ENCODE measurements at places on chromosomes 12 and 14. TPM values are rescaled to one million over a fixed set of nuclear protein-coding genes. Genes with fewer than 3 reads are reported as not detected.

The GPRC5D gene
- total RNA-seq: not detected

The PTGER2 gene
- total RNA-seq: not detected

The OR4Q2 gene
- total RNA-seq: not detected

The CISTR gene
- total RNA-seq: not detected

The GRIP1 gene
- total RNA-seq: 28.0 TPM

The CACNA1C gene
- total RNA-seq: not detected

The FAM186B gene
- 0.26 TPM for total RNA-seq

The KRT75 gene
- 7.3 TPM for total RNA-seq

The TAS2R9 gene
- not detected for total RNA-seq

The SERPINA10 gene
- total RNA-seq: not detected

The LBHD2 gene
- not detected for total RNA-seq

The NRL gene
- 0.79 TPM for total RNA-seq

The CIROP gene
- not detected for total RNA-seq

- DNase-seq: no peak
Observed at GRCh38 chr14:24122898-24123297, 7.6 kb upstream of the FITM1 start.

- peak; percentile 28 for DNase-seq
Observed at GRCh38 chr12:45726603-45727300, 2.8 kb upstream of the ARID2 start.

DNA sequence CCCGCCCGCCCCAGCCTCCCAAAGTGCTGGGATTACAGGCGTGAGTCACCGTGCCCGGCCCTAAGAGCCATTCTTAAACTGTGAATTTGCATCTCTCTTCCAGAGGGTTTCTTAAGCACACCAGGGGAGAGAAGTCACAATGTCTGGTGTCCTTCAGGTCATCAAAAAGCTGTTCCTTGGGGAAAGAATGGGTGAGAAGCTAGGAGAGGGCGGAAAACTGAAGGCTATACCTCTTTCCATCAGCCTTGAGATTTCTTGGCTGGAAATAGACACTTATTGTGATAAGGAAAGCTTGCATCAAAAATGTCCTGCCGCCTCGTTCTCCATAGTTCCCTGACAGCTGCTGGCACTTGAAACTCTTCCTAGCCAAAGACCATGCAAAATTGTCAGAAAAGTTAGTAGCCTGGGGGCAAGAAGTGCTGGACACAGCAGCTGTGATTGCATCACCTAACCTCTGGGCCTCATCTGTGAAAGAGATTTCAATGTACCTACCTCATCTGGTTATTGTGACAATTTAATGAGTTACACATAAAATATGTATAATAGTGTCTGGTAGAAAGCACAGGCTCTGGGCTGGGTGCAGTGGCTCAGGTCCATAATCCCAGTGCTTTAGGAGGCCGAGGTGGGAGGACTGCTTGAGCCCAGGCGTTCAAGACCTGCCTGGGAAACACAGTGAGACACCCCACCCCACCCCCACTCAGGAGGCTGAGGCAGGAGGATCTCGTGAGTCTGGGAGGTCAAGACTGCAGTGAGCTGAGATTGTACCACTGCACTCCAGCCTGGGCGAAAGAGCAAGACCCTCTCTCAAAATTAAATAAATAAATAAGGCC is 9.7 kb upstream of the UBC start:
- DNase-seq: peak; percentile 78

DNA sequence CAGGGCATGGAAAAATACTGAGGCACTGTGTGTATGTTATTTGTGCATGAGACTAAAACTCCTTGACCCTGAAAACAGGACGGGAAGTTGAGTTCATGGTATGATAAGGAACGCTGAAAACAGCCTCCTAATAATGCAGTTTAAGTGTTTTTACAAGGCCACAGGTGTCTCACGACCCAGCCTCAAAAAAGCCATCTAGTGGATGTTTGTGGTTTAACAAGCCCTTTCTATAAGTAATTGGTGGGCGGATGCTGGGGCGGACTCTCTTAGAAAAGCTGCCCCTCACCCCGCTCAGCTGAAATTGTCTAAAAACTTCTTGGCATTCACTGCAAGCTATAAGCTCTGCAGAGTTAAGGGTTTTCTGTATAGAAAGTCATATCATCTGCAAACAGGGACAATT is 184.5 kb downstream of the NUBPL start:
- DNase-seq: no peak

GRCh38 chr14:28461389-28461788 is 305.2 kb upstream of the FOXG1 start:
- peak; percentile 27 for DNase-seq

DNA sequence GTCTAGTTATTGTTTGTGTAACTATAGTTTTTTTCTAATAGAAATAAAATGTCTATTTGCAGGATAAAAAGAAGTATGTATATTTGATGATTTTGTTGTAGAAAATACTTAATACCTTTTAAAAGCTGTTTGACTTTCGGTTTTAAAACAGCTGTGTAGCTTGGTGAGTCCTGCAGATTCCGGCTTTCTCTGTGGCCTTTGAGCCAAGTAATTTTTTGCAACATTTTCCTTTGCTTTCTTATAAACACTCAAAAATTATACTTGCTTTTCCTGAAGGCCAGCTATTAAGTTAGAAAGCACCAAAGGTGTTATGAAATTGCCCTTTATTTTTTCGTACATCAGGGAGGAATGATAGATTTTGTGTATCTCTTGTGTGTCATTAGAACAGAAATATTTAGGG is 63.6 kb downstream of the CRADD start:
- no peak for DNase-seq

DNA sequence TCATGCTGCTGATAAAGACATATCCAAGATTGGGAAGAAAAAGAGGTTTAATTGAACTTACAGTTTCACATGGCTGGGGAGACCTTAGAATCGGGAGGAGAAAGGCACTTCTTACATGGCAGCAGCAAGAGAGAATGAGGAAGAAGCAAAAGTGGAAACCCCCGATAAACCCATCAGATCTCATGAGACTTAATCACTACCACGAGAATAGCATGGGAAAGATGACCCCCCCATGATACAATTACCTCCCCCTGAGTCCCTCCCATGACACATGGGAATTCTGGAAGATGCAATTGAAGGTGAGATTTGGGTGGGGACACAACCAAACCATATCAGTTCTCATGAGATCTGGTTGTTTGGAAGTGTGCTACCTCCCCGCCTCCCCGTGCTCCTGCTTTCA is 9.8 kb upstream of the MFAP5 start:
- DNase-seq: no peak

DNA sequence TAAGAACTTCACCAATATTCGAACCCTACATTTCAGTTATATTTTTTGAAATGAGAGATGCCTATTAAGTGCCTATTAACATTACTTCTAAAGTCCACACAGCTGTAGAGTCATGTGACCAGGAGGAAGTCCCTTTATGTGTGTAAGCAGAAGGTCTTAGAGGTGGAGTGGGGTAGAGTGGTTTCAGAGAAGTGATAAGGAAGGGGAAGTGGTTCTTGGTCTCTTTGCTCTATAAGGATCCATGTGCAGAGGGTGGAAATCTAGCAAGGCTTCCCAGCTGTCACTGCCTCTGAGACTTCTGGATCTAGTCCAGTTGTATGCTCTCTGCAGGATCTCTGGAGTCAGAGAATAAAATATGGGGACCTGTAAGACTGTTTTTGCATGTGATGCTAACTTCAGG is 673.9 kb downstream of the FLRT2 start:
- DNase-seq: no peak

DNA sequence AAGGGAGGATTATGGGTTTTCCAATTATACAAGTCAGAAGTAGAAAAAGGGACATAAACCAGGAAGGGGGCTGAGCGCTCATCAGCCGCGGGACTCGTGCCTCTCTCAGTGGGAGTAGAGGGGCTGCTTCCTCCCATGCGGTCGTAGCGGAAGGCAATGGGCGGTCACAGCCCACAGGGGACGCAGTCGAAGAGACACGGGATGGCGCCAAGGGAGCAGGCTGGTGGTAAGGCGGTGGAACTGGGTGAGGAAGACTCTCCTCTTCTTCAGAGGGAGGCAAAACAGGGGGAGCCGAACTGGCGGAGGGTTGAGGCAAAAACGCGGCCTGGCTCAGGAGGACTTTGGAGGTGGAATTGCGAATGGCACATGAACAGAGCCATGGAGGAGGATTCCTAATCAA is 677.7 kb downstream of the TMEM121 start:
- DNase-seq: no peak

- DNase-seq: no peak
Observed at GRCh38 chr12:131194166-131194565, 240.5 kb downstream of the ADGRD1 start.

- DNase-seq: no peak
Observed at GRCh38 chr12:78568321-78569020, 296.1 kb upstream of the SYT1 start.

DNA sequence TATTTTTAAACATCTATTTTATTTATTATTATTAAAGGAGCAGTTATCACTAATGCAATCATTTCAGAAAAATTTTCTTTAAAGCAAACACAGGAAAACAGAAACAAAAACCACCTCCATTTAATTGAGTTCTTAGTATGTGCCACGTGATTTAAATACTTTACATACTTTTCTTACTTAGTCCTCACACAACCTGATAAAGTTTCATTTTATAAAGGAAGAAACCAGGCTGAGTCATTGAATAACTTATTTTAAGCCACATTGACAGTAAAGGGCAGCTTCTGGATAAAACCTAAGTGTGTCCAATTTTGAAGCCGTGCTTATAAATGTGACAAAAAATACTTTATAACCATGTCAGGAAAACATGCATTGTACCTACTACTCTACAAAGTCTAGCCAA is 57.1 kb upstream of the PCED1B start:
- peak; percentile 82 for DNase-seq

DNA sequence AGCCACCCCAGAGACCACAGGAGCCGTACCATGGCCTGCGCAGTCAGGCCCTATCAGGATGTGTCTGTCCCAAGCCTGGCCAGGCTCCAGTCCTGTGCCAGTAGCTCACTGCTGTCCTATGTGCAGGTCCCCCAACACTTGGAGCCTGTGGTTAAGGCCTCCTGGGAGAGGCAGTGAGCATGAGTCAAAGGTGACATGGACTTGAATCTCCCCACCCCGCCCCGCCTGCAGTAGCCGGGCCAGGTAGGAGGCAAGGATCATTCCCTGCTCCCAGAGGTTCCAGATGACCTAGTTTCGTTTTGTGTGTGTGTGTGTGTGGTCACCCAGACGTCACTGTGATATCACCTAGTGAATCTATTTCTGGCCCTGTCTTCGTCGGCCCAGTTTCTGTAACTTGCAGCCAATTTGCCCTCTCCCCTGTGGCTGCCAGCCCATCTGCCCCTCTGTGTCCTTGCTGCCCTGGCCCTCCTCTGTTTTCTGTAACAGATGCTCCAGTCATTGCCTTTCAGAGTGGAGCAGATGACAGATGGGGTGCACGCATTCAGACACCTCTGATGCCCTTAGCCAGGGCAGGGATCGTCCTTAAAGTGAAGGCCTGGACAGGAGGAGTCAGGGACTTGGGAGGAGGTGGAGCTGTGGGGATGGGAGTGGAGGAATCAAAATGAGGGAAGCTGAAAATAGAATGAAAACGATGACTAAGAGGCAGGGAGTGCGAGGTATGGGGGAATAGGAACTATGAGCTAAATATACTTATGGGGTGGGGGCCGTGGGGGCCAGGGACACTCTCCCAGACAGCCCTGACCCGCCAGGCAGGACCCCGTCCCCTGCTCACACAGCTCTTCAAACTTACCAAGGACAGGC is 37.4 kb downstream of the SLC6A12 start:
- no peak for DNase-seq

GRCh38 chr12:62770381-62770780 is 164.6 kb downstream of the PPM1H start:
- DNase-seq: no peak

DNA sequence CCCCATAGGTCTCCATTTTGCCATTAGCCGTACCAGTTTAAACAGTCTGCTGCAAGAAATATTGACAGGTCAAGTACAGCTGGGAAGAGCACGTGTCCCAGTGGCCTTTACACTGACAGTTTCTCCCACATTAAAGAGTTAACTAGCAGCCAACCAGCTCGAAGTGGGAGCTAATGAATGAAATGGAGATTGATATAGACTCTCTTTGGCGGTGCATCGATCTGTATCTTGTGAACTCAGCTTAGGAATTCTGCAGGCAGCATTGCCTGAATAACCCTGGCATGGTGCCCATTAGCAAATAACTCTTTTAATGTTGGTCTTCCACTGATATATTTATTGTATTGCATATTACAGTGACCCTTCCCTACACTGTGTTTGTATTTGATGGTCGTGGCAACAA is 319.4 kb downstream of the EGLN3 start:
- no peak for DNase-seq

DNA sequence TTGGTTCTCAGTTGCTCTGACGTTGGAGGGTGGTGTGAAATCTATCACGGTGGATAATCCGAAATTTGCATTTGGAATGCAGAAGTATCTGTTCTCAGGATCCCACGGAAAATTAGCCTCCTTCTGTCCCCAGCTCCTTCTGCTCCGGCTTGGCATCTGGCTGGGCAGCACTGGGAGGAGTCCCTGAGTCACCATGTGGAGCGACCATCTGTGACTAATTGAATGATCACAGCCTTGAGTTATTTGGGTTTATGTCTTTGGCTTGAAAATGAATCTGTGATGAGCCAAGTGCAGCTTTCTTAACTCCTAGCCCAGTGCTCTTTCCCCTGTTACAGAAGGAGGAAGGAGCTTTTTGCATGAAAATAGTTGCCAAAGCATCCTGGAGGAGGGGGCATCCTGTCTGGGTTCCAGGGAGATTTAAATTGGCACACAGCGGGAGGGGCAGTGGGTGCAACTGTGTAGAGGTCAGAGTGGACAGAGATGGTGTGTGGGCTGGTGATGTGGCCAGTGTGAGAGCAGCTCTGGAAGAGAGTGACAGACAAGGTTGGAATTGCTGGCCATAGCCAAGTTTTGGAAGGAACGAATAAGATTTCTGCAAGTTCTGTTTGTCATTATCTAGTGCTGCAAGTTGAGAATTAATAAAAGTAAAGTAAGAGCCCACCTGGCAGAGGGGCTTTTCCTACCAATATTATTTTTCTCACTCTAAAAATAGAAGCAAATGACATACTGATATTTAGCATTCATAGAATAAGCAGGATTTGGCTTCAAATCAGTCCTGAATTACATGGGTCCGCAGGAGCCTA is 74.4 kb downstream of the SLC24A4 start:
- peak; percentile 78 for DNase-seq

DNA sequence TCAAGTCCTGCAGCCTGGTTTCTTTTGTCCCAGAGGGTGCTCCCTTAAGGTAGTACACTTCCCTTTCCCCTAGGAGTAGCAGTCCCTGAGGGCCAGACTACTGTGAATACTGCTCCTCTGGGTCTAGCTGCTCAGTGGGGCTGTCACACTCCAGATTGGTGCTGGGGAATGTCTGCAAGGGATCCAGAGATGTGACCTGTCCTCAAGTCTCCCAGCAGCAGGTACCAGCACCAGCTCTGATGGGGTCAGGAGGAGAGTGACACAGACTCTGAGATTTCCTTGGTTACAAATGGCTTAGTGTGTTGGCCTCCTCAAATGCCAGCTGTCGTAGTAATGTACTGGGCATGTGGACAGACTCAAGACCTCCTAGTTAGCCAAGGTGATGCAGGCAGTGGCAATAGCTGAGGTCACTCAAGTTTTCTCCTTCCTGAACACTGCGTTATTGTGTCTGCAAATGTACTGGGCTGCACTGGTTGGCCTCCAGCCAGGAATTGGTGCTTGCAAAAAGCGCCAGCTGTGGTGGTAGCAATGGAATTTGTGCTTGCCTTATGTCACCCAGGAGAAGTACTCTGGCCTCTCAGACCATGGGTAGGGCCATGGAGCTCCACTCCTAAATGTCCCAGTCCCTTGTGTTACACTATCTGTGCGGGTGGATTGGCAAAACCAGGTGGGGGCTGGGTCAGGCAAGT is 36.4 kb upstream of the AEBP2 start:
- peak; percentile 31 for DNase-seq
